ENCODE measurements at places on chromosomes 6 and 20. TPM values are rescaled to one million over a fixed set of nuclear protein-coding genes. Genes with fewer than 3 reads are reported as not detected.

Gene RIPPLY2
- not detected for total RNA-seq

Gene CD109
- total RNA-seq = 19.0 TPM

DNA sequence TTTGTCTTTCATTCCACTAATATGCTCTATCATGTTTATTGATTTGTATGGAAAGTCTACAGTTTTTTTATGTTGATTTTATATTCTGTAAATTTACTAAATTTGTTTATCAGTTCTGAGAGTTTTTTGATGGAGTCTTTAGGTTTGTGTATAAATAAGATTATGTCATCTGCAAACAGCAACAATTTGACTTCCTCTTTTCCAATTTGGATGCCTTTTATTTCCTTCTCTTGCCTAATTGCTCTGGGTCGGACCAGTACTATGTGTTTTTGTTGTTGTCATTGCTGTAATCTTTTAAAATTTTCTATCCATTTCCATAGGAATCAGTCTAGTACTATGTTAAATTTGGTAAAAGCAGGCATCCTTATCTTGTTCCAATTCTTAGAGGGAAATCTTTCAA is 31.5 kb upstream of the POLR1H start:
- no peak for DNase-seq

DNA sequence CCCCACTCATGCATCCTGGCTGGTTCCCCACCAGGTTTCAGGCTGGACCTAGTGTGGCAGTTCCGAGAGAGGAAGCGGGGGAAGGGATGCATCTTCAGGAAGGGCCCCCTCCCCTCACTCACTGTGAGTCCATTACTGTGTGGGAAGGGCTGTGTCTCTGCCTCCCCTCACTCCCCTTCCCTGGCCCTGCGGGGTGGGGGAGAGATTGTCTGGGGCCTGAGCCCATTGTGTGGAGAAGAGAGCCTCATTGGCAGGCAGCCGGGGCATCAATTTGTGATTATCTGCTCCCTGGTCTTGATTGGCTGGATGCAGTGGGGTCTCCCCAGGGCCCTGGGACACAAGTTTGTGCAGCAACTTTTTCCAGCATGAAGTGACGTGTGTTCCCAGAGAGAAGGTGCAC is 4.1 kb upstream of the MYT1 start:
- no peak for DNase-seq

- no peak for DNase-seq
These were observed 42.5 kb downstream of the ATP9A start for GRCh38 chr20:51725584-51726176.

Gene ENPP4
- not detected for total RNA-seq

DNA sequence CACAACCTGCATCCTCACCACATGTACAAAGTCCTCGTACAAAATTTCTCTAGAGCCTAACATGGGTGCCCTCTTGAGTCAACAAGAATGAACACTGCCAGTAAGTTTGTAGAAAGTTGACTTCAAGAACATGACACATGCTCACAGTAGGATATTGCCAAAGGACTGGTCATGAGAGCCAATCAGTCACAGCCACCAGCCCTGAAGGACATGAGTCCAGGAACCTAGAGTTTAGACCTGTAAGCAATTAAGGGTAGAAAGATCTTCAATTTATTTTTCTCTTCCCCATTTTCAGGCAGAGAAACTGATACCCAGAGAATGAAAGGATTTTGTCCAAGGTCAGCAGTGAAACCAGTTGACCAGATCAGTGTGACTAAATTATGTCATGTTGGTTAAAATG is 96.1 kb downstream of the MAFB start:
- no peak for DNase-seq

- DNase-seq = no peak
These were observed 33.2 kb downstream of the PSMG4 start for GRCh38 chr6:3291987-3292386.

- no peak for DNase-seq
These were observed 931.5 kb upstream of the EYS start for GRCh38 chr6:66638518-66638917.

Gene PAK5
- total RNA-seq = not detected

GRCh38 chr6:33791620-33792019 is 2.7 kb upstream of the LEMD2 start:
- no peak for DNase-seq

DNA sequence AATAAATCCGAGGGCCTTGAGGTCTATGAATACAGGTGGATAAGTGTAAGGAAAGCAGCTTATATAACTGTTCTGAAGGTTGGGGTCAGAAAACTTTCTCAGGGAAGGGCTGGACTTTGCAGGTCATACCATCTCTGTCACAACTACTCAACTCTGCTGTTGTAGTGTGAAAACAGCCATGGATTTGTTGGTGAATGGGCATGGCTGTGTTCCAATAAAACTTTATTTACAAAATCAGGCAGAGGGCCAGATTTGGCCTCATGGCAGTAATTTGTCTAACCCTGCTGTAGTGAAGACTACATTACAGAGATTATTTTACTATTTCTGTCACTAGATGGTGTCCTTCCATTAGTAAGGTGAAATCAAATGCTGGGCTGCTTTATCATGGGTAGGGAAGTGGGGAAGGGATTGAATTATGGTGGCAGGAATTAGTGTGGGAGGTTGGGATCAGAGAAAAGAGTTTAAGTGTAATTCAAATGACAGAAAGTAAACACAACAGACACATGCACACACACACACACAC is 409.6 kb upstream of the CHD6 start:
- no peak for DNase-seq

Gene RSPO4
- 0.32 TPM for total RNA-seq

- DNase-seq = peak; percentile 6
These were observed 460 bp downstream of the PLAGL1 start for GRCh38 chr6:144007478-144008119.

DNA sequence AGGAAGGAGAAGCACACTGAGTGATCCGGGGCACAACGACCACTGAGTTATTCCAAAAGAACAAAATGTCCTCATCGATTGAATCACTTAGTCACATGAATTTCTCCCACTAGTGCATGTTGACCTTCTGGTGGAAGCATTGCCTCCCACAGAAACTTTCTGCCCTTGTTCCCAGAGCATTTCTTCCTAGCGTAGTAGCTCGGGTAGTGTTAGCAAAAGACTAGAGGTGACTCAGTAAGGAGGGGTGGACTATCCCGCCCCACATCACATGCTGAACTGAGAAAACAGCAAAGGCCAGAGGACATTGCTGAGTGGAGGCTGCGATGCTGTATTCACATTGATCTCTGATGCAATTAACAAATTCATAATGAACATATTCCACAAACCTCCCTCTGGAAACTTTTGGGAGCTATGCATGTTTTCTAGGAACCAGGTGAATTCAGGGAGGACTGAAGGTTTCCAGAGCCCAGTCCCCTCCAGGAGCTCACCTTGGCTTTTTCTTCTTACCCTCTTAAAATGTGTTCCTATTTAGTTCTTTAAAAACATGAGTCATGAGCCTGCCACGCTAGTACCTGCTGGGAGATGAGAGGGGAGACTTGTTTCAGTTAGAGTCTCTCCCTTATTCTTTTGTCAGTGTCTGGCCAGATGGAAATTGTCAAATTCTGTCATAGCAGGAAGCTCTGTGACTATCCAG is 507.9 kb downstream of the CDH26 start:
- no peak for DNase-seq

Gene ZMYND8
- 20.1 TPM for total RNA-seq

Gene TMEM217
- 0.37 TPM for total RNA-seq

- no peak for DNase-seq
These were observed 263.7 kb downstream of the TAF4 start for GRCh38 chr20:61801857-61802442.

All from HT1080 (cell line).